ENCODE measurements at places on chromosomes 1 and 21. TPM values are rescaled to one million over a fixed set of nuclear protein-coding genes. Genes with fewer than 3 reads are reported as not detected.

The NBPF19 gene
- total RNA-seq, result 12.8 TPM

The ADAM30 gene
- total RNA-seq, result not detected

The BEND5 gene
- total RNA-seq, result 8.2 TPM

The FAM163A gene
- total RNA-seq, result 0.57 TPM

The PLEKHA6 gene
- total RNA-seq, result 4.7 TPM

The LINGO4 gene
- total RNA-seq, result 0.08 TPM

The C1orf116 gene
- 1.6 TPM for total RNA-seq

The PCSK9 gene
- not detected for total RNA-seq

The OR6N1 gene
- not detected for total RNA-seq

- no peak for DNase-seq
These were observed 217.6 kb downstream of the LMX1A start for GRCh38 chr1:165138960-165139359.

DNA sequence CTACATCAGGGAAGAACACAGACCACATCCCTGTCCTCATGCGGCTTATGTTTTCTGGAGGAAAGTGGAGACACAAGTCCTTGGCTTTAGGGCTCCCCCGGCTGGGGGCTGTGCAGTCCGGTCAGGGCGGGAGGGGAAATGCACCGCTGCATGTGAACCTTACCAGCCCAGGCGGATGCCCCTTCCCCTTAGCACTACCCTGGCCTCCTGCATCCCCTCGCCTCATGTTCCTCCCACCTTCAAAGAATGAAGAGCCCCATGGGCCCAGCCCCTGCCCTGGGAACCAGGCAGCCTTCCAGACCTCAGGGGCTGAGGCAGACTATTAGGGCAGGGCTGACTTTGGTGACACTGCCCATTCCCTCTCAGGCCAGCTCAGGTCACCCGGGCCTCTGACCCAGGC is 45.5 kb downstream of the TNNT2 start:
- no peak for DNase-seq

- DNase-seq, result no peak
These were observed 13.3 kb downstream of the PLPPR5 start for GRCh38 chr1:98991127-98992012.

DNA sequence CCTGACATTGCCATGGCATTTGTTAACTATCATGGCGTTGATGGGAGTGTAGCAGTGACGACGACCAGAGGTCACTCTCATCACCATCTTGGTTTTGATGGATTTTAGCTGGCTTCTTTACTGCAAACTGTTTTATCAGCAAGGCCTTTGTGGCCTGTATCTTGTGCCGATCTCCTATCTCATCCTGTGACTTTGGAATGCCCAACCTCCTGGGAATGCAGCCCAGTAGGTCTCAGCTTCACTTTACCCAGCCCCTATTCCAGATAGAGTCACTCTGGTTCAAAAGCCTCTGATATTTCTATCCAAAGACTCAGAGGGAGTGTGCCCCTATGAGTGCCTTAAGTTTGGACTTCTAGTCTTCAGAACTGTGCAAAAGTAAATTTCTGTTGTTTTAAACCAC is 130.1 kb downstream of the ADAMTS1 start:
- DNase-seq, result no peak

- DNase-seq, result no peak
These were observed 60.6 kb downstream of the WARS2 start for GRCh38 chr1:119079881-119080280.

DNA sequence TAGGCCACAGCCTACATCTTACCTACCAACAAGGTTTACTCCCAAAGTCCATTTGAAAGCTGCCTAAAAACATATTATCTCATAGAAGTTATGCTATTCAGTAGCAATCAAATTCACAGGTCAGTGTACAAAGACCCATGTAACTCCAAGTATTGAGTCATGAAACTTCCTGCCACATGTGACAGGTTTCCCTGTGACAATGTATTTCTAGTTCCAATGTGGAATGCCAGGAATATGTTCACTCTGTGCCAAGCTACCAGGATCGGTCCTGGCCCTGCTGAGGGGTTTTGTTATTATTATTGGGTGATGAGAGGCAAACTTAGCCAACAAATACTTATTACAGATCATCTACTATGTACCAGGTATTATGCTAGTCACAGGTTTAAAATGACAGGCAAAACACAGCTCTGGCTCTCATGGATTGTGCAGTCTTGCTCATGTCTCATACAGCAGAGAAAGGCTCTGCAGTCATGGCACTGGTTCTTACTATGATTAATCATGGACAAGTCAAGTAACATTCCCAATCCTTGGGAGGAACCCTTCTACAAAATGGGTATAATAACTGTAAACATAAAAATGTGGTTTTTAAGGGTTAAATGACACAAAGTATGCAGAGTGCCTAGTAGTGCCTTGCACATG is 22.5 kb downstream of the DPH5 start:
- DNase-seq, result no peak

GRCh38 chr1:15160626-15161025 is 7.1 kb downstream of the TMEM51 start:
- no peak for DNase-seq

GRCh38 chr1:46444466-46444865 is 45.2 kb upstream of the DMBX1 start:
- no peak for DNase-seq

- no peak for DNase-seq
These were observed 105.4 kb upstream of the WARS2 start for GRCh38 chr1:119245881-119246280.

- no peak for DNase-seq
These were observed 210.3 kb downstream of the TPR start for GRCh38 chr1:186164773-186165172.

GRCh38 chr1:54845772-54846171 is 41.2 kb downstream of the DHCR24 start:
- no peak for DNase-seq

GRCh38 chr1:230226007-230226800 is 159.2 kb downstream of the GALNT2 start:
- DNase-seq, result no peak

All from ovary (tissue), 10 donors.